ENCODE measurements at places on chromosomes 16 and 17.

DNA sequence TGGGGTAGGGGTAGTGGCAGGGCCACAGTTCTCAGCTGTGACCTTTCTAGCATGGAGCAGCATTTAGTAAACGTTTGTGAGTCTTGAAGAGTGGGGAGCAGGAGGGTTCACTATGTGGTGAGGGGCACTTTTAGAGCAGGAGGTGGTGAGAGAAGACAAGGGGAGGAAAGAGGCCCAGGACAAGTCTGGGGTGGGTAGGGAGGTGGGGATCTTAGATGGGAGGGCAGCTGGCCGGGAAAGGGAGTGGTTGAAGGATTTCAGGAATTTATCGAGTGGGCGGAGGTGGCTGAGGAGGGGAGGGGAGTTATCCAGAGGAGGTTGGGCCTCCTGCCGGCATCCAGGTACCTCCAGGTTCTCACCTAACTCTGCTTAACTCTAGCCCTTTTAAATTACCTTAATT lies 1.9 kb downstream of the CLEC16A start:
- no peak for DNase-seq

- DNase-seq: no peak
Measured at GRCh38 chr17:50332196-50332595, 13.7 kb upstream of the XYLT2 start.

GRCh38 chr17:55769625-55770000 lies 18.8 kb downstream of the PCTP start:
- DNase-seq: no peak

GRCh38 chr17:4945176-4945943 lies 3.0 kb downstream of the PFN1 start:
- no peak for DNase-seq

- no peak for DNase-seq
Measured at GRCh38 chr16:14669776-14670175, 24.3 kb downstream of the PLA2G10 start.

DNA sequence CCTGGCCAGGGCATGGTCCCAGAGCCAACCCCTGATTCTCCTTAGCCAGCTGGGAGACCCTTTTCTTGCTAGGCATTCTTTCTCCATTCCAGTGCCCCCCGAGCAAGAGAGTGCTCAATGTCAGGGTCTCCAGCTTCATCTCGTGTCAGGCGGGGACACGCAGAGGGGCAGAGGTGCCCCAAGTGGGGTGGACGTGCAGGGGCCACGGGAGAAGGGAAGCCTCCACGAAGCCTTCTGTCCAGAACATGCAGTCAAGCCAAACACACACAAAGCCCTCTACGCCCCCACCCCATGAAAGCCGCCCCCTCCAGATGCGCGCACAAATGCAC lies 852 bp downstream of the GPR139 start:
- no peak for DNase-seq

GRCh38 chr17:81551458-81552243 lies 502 bp downstream of the FAAP100 start:
- DNase-seq: no peak

DNA sequence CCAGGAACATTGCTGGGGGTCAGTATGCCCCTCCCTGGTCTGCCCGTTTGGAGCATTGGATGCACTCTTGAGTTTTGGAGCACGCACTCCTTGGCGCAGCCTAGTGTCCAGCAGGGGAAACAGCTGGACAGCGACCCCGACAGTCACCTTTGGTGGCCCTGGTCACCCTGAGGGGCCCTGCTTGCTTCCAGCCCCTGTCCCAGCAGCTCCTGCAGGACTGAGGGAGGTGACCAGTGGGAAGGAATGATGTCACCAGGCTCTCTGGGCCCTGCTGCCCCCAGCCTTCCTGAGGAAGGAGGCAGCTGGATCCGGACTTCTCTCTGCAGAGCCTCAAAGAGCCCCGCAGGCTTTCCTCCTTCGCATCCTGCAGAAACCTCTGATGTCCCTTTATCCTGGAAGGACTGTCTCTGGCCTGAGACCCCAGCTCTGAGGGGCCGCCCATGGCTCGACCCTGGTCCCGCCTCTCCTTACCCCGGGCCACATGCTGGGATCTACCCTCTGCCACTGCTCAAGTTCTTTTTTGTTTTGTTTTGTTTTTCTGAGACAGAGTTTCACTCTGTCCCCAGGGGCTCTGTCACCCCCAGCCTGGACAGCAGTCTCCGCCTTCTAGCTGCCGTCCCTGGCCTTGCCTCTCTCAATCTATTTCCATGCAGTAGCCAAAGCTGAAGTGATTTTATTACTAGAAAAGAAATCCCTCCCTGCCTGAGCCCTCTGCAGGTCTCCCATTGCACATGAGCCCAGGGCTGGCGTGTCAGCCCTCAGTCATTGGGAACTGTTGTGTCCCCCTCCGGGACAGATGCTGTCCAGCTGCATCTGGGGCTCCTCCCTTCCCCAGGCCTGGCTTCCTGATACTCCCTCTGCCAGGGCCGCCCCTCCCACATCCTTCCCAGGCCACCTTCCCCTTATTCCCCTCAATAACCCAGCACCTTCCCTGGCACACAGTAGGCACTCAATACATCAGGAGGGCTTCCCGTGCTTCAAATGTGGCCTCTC lies 11.6 kb downstream of the ZSCAN10 start:
- DNase-seq: no peak

DNA sequence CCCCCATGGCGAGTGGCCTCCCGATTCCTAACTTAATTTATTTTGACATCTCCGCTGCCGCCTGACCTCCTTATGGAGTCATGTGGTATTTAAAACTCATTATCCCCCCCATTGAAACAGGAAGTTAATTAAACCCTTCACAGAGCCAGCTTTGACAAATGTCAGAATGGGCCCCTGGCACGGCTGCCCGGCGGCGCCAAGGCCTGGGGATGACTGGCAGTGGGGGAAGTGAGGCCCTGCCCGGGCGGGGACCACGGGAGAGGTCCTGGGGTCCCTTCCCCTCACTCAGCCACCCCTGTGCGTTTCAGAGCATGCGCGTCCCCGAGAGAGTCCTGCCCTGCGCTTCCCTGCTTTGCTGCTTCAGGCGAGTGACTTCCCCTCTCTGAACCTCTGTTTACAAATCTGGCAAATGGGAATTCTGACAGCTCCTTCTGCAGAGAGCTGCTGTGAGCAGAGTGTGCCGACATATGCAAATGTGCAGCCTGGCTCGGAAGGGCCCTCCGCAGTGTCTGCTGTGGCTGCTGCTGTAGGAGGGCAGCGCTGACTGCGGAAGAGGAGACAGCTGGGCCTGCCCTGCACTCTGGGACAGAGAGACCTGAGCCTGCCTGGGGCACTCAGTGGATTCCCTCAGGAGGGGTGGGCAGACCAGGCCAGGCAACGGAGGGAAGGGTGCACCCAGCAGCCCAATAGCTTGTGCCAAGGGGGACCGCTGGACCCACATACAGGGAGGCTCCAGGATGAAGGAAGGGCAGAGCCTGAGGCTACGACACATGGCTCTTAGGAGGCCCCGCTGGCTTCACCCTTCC lies 4.4 kb upstream of the ZFPM1 start:
- DNase-seq: no peak

DNA sequence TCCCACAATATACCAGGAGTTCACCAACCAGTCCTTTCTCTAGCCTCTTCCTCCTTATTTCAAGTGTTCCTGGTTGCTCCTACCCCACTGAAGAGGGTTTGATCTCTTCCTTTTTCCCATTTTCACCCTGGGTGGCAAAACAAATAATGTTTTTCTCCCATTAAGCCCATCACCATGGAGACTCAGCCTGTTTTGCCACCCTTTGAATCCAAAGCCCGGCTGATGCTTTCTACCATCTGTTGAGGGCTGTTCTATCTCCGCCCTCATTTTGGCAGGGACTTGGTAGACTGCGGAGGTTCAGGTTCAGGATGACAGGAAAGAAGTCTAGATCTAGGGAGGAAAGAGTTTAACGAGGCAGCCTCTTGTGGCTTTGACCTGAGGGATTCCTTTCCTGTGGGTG lies 2.6 kb downstream of the DNAH2 start:
- no peak for DNase-seq

GRCh38 chr16:76796978-76797377 lies 394.0 kb upstream of the MON1B start:
- DNase-seq: no peak

DNA sequence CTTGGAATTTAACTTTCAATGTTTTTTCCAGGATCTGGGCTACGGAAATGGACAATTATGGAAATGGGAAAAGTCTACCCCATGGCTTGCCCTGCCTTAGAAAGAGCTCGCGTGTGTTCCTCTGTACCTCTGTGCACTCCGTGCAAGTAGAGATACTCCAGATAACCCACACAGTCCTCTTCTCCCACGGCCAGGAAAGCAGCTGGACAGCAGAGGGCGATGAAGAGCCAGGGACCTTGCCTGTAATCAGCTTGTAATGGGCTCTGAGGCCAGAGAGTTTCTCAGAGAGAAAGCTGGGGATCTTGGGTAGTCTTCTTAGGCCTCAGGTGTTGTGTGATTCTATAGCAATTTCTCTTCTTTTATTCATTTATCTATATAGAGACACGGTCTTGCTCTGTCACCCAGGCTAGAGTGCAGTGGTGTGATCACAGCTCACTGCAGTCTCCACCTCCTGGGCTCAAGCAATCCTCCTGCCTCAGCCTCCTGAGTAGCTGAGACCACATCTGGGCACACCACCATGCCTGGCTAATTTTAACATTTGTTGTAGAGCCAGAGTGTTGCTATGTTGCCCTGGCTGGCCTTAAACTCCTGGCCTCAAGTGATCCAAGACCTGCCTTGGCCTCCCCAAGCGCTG lies 2.4 kb upstream of the SOCS7 start:
- DNase-seq: no peak

DNA sequence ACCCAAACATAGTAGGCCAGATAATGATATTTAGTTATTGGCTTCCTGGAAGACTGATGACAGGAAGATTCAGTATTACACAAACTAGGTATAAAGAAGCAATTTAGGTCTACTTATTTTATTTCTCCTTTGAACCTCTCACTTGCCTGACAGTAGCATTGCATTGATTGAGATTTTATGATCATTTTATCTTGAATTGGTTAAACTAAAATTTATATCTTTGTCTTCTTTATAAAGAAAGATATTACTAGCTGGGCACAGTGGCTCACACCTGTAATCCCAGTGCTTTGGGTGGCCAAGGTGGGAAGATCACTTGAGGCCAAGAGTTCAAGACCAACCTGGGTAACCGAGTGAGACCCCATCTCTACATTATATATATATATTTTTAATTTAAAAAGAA lies 14.4 kb downstream of the HLF start:
- no peak for DNase-seq

DNA sequence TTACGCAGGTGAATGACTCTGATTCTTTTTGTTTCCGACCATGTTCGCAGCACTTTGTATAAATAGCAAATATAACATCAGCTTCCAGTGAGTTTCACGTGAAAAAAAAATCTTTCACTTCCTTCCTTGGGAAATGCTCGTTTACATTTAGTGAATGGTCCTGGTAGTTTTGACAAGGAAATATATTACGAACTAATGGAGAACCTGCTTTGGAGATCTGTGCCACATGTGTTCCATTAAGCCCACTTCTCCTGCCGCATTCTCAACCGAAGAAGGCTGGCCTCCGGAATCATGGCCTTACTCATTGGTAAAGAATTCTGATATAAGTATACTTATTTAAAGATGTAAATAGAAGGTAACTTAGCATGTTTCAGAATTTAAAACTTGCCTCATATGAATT lies 3.6 kb downstream of the CRAMP1 start:
- no peak for DNase-seq

GRCh38 chr16:48907906-48908634 lies 298.1 kb upstream of the N4BP1 start:
- no peak for DNase-seq

DNA sequence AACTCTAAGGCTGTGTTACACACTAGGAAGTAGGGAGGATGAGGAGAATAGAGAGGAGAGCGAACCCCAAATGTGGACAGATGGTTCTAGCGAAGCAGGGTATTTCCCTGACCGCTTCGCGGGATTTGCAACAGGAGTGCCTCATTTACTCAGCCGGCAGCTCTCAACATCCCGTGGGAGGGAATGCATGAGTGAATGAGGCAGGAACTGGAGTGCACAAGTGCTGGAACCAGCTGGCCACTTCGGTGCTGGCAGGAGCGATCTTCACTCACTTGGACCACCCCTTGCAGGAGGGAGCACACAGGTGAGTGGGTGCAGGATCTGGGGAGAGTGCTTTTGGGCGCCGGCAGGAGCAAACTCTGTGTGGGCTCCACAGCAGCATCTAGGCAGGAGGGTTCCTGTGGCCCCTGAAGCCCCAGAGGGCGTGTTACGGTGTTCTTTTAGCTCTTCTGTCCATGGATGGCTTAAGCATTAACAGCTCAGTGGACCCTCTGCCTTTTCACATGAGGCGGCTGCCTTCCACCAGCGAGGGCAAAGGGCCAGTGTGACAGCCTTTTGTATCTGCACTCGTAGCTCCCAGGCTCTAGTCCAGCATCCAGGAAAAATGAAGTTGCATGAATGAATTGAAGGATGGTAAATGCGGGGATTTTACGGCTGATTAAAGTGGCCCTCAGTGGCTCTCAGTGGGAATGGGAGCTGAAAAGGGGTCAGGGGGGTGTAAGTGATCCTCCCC lies 17.4 kb upstream of the ZNHIT3 start:
- DNase-seq: no peak

DNA sequence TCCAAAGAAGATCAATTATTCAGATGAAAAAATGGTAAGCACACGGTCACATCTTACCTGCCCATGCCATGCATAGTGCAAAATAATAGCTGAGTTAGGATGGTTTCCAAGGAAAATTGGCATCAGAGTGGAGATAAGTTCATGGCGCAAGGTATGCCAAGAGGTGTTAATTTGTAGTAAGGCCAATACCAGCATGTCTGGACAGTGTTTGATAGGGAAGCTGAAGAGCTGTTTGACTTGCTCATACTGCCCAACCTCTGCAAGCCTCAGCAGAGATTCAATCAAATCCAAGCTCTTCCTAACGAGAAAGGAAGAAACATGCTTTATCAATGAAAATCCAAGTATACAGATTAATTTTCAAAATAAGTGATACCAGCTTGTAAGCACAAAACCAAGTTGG lies 51.0 kb downstream of the CNOT1 start:
- DNase-seq: no peak

DNA sequence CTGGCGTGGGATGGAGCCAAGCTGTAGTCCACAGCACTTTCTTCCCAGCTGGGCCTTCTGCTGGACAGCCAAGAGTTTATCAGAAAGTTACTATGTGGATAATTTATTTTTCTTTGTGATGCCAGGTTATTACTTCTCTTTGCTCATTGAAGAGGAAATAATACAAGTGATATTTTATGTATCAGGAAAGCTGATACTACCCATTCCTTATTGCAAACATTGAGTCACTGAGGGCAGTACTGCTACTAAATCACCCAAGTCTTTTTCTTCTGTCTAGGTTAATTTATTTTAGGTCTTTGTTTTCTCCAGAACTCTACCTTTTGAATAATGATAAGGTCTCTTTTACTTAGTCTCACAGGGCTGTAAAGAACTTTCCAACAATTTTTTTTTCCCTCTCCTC lies 8.3 kb downstream of the NUP93 start:
- no peak for DNase-seq
